ENCODE measurements at places on chromosomes 7 and 10.

DNA sequence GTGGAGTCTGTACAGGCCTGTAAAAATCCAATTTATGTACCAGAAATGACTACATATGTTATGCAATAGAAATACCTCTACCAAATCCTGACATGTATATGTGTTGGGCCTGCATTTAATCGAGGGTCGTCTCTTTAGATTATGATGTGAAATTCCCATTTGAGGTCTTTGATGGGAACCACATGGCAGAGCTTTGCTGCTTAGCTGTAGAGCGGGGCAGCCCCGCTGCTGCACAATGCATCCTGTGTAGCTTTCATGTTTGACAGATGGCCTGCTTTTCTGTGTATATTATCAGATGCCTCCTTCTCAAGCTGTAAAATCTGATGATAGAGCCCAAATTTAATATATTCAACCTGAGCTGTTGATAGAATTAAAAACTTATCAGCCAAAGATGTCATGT, 65.8 kb downstream of the RAB18 start:
- DNase-seq, result no peak

- DNase-seq, result no peak
Observed at GRCh38 chr7:6536262-6537260, 14.7 kb downstream of the GRID2IP start.

GRCh38 chr10:47029181-47030009, 118.2 kb downstream of the PTPN20 start:
- DNase-seq, result no peak

DNA sequence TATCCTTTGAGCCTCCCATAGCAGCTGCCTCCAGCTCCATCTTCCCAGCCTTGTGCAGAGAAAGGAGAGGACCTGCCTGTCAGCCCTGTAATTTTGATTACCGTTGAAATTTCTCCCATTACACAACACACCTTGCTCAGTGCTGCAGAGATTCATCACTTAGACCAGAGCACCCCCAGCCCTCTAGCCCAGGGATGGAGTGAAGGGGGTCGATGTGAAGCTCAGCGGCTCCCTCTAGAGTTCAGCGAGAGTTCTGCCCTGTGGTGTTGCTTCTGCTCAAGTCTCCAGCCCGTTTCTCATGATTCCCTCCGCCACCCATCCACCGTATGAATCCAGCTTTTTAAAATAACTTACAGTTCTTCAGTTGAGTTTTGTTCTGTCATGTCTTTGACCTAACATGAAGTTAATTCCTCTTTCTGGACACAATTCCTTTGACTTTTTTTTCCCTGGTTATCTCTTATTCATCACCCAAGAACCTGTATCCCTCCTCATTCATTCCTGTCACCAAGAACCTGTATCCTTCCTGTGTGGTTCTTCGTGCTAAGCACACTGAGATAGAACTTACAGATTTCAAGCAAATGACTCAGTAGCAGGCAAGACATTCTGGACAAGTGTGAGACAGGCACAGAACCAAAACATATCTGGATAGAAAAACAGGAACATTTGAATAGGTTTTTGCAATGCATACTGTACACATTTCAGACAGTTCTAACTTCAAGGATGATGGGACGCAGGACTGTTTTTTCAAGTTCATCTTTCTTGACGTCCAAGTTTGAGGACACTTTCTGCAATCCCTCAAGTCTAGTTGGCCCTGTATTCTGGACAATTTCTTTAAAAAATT, 35.0 kb upstream of the ZNF32 start:
- no peak for DNase-seq

GRCh38 chr10:89646889-89647657, 2.0 kb upstream of the PANK1 start:
- no peak for DNase-seq

GRCh38 chr7:30788640-30789333, 17.6 kb downstream of the MINDY4 start:
- DNase-seq, result no peak

DNA sequence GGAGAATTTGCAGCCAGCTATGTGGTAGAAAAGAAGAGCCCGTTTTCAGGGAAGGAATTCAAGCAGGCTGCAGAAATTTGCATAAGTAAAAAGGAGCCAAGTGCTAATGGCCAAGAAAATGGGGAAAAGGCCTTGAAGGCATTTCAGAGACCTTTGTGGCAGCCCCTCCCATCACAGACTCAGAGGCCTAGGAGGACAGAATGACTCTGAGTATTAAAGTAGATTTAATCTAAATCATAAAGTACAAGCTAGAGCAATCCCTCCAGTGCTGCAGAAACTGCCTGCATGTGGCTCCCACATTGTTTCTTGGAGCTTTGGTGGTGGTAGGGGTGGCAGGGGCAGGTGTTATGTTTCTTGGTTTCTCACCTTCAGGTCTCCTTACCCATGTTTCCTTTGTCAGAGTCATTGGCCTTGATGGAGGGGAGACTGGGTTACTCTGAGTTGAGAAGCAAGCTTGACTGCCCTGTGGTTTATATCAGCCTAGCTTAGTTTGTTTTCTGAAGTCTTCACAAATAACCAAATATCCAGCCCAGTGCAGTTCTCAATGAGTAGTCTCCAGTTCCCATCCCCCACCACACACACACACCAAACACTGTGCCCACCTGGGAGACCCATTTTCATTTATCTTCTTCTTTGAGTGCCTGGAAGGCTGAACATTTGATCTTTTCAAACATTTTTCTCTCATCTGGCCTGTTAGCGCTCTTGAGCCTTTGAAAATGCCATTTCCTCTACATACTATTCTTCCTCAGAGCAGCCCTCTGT, 34.5 kb downstream of the ITPRIP start:
- no peak for DNase-seq

GRCh38 chr7:3494947-3495346, 193.9 kb downstream of the SDK1 start:
- DNase-seq, result no peak

- DNase-seq, result no peak
Observed at GRCh38 chr7:44393238-44394111, 68.1 kb upstream of the CAMK2B start.

DNA sequence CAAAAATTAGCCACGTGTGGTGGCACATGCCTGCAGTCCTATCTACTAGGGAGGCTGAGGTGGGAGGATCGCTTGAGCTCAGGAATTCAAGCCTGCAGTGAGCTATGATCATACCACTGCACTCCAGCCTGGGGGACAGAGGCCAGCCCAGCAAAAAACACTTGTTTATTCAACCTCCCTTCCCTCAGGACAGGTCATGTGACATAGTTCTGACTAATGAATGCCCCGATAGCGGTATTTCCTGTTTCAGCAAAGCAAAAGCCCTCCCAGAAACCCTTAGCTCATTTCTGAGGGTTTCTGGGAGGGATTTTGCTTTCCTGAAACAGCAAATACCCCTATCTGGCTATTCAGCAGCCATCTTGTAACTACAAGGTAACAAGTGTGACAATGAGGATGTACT, 157.1 kb downstream of the GATA3 start:
- no peak for DNase-seq

DNA sequence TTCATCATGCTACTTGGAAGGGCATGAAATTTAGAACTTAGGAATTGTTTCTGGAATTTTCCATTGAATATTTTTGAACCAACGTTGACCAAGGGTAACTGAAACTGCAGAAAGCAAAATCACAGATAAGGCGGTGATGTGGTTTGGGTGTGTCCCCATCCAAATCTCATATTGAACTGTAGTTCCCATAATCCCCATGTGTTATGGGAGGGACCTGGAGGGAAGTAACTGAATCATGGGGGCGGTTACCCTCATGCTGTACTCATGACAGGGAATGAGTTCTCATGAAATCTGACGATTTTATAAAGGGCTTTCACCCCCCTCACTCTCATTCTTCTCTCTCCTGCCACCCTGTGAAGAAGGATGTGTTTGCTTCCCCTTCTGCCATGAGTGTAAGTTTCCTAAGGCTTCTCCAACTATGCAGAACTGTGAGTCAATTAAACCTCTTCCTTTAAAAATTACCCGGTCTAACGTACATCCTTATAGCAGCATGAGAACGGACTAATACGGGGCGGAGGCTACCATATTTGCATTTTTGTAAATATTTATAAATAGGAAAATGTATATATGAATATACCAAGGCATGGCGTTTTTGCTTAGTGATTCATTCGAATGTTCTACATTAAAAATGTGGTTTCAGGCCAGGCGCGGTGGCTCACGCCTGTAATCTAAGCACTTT, 12.4 kb downstream of the NMT2 start:
- DNase-seq, result no peak

DNA sequence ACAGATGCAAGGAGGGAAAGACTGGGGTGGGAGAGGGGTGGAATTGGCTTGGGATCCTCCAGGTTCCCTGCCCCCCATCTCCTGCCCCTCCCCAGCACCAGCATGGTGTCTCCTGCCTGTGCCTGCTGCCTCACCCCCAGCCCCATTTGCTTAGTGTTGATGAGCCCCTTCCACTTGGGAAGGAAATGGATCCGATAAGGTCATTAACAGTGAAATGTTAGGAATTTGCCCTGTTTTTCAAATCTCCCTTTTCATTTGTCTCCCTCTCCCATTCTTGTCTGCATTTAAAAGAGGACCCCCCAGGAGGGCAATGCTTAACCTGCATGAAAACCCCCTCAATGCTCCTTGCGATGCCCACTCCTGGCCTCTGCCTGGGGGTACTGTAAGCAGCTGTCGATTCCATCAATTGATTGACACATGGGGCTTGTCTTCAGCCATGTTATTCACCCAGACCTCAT, 51.5 kb downstream of the HK1 start:
- DNase-seq, result no peak

- no peak for DNase-seq
Observed at GRCh38 chr10:15472008-15472407, 100.9 kb upstream of the FAM171A1 start.

DNA sequence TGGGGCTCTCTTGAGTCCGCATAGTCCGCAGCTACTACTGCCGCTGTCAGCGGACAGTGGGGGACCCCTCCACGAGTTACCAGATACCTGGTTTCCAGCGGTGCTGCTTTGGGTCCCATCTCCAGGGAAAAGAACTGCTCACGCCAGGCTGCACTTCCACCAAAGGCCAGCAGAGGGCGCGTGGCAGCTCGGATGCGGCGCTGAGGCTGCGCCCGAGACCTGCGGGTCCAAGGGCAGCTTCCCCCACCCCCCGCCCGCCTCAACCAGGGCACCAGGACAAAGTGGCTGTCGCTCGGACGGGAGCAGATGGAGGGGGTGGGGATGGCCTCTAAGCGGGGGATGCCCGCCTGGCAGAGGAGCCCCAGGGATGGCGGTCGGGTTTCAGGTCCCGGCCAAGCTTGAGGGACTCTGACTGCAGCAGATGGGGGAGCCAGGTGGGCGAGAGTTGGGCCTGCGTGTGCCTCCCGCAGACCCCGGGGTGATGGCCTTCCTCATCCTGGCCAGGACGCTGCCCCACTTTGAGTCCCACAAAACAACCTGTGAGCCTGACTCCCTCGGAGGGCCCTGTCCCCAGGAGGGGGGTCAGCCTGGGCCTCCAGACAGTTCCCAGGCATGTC, 23.8 kb upstream of the ZNF735 start:
- DNase-seq, result no peak

- DNase-seq, result no peak
Observed at GRCh38 chr10:35643151-35644049, 1.3 kb upstream of the FZD8 start.

DNA sequence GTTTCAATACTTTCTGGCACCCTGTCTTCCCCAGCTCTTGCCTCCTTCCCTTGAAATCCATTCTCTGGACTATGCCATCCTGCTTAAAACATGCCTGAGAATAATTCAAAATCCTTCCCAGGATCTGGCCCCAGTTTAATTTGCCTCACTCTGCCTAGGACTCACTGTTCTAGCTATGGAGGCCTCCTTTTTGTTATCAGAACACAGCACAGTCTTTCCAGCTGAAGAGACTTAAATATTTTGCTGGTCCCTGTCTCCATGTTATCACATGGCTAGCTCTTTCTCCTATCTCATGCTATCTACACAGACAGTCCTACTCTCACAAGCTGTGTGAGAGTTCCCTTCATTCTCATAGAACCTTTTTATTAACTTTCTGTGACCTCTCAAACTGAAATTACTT, 194.8 kb downstream of the RNLS start:
- no peak for DNase-seq

GRCh38 chr7:23474829-23475575, 4.7 kb upstream of the IGF2BP3 start:
- DNase-seq, result no peak
